Stromal cell of bone marrow (primary cell): ENCODE measurements at places on chromosomes 6 and 20.

- DNase-seq, result no peak
Observed at GRCh38 chr6:79878142-79878748, 69.1 kb downstream of the ELOVL4 start.

DNA sequence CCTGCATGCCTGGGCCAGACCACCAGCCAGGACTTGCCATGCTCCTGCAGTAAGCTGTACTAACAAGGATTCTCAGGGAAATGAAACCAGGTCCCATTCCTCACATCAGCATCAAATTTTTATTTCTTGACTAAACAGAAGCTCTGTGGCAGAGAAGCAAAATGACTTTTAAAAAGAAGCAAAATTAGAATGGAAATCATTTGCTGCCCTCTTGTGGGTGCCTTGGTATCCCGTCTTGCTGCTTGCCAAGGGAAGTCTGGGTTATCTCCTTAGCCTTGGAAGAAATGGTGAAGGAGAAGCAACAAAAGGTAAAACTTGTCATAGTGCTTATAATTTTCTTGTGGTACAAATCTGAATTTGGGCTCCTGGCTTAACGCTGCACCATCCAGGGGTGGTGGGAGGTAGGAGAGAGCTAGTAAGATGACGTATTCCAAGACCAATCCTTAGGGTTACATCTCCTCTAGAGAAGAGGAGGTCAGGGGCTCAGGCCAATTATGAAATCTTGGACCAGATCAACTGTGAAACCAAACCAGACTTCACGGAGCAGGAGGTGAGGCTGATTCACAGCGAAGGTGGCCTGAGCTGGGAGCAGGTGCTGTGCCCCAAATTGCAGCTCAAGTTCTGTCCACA, 107.5 kb downstream of the FAXC start:
- peak; percentile 5 for DNase-seq

DNA sequence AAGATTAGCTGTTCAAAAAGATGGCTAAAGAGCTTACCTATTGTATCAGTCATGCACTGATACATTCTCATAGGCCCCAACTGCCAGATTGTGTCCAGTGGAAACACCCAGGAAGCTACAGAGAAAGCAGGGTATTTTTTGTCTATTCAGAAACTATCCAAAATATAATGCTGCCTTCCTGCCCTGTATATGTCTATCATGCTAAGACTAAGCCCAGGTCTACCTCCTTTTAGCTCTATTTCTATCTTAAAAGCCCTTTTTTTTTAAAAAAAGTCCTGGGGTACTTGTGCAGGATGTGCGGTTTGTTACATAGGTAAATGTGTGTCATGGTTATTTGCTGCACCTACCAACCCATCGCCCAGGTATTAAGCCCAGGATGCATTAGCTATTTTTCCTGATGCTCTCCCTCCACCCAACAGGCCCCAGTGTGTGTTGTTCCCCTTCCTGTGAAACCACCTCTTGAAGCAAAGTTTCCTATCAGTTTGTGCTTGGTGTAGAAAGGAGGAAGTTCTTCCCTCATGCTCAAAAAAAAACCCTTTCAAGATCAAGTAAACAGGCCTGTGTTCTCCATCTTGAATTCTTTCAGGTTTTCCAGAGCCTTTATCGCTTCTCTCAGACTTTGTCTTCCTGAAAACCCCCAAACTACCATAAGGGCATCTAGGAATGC, 514 bp downstream of the DEFB129 start:
- no peak for DNase-seq

- no peak for DNase-seq
Observed at GRCh38 chr20:16968099-16968498, 219.9 kb downstream of the OTOR start.

DNA sequence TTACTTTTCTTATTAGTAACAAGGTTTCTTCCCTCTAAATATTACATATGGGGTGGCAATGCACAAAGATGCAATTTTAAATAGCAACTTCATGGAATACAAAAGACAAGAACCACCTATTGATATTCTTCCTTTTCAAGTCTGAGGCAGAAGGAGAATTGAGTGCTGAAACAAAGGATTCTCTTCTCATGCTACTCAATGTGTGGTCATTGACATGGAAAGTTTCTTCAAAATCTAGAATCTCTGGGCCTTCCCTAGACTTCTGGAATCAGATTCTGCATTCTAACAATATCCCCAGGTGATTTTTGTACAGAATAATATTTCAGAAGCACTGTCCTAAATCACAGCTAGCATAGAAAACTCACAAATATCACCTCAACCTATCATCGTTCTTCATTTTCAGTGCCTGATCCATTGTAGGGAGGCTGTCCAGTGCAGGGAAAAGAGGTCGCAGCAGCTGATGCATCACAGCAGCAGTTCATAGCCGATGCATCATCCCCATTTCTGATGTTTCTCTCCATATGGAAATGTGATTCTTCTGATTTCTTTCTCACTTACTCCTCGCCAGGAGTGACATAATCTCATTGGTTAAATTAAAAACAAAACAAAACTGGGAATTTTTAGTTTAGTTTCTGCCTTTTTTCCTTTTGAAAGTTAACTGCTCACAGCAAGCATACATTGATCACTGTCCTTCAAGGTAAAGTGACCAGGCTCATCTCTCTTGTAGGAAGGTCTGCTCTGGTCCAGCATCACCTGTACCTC, 139.5 kb upstream of the FAM83B start:
- no peak for DNase-seq

GRCh38 chr20:21291026-21291425, 12.1 kb upstream of the XRN2 start:
- peak; percentile 47 for DNase-seq

- no peak for DNase-seq
Observed at GRCh38 chr6:135215563-135215962, 34.5 kb downstream of the MYB start.

DNA sequence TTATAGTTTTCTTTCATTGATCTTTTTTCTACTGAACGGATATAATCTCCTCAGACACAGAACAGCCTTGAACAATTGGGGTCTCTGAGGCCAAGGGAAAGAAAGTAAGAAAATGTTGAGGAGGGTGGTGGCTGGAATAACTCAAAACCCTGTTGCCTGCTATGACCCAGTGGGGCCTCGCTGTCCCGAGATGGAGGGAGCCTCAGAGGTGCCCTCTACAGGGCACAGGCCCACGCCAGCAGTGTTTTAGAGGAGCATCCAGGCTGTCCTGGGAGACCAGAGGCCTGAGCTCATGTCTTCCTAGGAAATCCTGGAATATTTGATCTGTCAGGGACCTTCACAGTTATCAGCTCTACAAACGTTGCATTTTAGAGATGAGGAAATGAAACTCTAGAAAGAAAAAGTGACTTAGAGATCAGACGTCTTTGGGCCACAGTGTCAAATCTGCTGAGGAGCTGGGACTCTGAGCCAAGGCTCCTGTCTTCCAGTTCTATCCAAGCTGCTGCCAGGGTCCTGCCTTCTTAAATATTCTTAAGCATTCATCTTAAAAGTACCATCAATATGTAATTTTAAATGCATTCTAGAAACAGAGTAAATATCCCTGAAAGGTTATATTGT, 26.3 kb downstream of the ALDH5A1 start:
- DNase-seq, result peak; percentile 18

DNA sequence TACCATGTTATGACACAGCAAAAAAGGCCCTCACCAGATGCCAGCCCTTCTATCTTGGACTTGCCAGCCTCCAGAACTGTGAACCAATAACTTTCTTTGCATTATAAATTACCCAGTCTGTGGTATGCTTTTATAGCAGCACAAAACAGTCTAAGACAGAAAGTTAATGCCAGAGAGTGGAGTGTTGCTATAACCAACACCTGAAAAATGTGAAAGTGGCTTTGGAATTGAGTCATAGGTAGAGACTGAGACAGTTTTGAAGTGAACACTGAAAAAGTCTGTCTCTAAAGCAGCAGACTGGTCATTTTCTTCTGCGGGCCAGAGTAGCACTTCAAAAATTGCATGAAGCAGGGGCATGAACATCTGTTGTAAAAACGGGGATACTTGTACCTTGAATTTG, 28.0 kb upstream of the ASIP start:
- no peak for DNase-seq

DNA sequence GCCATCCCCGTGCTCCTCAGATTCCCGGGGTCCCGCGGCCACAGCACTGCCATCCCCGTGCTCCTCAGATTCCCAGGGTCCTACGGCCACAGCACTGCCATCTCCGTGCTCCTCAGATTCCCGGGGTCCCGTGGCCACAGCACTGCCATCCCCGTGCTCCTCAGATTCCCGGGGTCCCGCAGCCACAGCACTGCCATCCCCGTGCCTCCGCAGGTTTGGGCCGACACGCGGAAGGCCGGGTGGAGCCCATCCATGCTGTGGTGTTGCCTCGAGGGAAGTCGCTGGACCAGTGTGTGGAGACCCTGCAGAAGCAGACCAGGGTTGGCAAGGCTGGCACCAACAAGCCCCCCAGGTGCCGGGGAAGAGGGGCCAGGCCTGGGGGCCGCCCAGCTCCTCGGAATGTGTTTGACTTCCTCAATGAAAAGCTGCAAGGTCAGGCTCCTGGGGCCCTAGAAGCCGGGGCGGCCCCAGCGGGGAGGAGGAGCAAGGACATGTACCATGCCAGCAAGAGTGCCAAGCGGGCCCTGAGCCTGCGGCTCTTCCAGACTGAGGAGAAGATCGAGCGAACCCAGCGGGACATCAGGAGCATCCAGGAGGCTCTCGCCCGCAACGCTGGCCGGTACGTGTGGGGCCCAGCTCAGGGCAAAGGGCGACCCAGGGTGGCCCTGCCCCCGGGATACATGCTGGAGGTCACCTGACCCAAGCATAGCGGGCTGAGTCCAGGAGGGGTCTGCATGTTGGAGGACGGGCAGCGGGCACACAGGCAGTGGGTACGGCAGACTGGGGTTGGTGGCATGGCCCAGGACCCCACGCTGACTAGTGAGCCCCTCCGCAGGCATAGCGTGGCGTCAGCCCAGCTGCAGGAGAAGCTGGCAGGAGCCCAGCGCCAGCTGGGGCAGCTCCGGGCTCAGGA, 1.3 kb upstream of the LIME1 start:
- no peak for DNase-seq

- DNase-seq, result no peak
Observed at GRCh38 chr20:56605261-56605996, 23.7 kb upstream of the TFAP2C start.

DNA sequence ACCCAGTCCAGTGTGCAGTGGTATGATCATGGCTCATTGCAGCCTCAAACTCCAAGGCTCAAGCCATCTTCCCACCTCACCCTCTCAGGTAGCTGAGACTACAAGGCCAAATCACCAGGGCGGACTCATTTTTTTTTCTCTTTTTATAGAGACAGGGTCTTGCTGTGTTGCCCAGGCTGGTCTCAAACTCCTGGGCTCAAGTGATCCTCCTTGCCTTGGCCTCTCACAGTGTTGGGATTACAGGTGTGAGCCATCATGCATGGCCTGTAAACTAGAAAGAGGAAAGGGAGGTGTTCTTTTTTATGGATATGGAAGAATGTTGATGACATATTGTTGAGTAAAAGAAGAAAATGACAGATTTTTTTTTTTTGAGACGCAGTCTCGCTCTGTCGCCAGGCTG, 5.1 kb upstream of the BEND3 start:
- no peak for DNase-seq

GRCh38 chr6:1027795-1028569, 283.9 kb upstream of the FOXQ1 start:
- DNase-seq, result no peak

GRCh38 chr20:59485576-59486454, 118.5 kb upstream of the PHACTR3 start:
- DNase-seq, result no peak

DNA sequence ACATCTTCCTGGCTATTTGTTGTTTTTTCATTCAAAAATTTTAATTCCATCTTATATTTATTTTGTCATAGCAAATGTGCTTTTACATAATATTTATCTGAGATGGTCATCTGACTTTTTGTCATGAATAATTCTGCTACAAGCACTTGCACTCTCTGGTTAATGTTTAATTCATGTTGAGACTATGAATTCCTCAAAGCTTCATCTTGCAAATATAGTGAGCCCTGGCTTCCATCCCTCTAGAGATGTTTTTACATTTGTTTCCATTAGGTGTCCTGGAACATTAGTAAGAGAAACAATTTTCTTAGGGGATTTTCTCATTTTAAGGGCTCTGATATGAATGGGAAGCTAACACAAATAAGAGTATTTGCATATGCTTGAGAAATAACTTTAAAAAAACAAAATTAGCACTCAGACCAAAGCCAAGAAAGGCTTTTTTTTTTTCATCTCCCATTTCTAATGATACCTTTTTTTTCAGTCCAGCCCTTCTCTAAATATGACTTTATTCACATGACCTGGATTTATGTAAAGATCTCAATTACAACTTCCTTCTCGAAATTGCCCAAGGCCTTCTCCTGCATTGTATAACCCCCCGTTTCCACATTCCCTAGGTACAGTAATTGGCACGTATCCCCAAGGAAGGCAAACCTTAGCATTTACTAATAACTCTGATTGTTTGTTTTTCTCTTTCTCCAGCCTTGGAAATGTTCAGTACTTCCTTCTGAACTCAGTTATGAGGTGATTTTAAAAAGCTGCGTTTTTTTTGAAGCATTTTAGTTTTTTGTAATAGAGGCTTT, 797.0 kb upstream of the GJE1 start:
- no peak for DNase-seq

DNA sequence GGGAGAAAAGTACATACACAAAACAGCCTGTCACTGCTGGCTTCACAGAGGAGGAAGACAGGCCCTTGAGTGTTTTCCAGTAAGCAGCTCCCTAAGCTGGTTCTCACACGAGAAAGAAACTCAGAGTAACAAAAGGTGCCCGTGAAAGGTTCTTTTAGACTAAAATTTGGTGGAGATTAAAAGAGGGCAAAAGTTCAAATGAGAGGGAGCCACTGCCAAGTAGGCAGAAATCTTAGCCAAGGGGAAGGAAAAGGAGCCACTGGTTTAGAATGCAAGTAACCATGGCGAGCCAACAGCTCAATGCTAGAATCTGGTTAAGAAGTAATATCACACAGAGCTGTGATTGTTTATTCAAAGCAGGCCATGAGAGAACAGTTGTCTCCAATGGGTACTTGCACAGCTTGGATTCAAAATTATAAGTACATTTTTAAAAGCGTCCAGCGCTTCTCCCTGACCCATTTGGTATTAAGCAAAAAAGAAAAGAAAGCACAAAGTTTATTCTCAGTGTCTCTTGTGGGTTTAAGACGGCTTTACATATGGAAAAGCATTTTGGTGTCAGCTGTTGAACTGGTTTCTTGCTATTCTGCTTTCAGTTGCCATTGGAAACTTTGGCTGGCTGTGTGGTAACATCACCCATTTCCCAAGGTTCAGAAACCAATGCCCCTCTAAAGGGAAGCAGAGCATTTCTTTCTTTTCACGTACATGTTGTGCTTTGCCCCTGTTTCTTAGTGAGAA, 648.5 kb downstream of the RNF144B start:
- peak; percentile 4 for DNase-seq

DNA sequence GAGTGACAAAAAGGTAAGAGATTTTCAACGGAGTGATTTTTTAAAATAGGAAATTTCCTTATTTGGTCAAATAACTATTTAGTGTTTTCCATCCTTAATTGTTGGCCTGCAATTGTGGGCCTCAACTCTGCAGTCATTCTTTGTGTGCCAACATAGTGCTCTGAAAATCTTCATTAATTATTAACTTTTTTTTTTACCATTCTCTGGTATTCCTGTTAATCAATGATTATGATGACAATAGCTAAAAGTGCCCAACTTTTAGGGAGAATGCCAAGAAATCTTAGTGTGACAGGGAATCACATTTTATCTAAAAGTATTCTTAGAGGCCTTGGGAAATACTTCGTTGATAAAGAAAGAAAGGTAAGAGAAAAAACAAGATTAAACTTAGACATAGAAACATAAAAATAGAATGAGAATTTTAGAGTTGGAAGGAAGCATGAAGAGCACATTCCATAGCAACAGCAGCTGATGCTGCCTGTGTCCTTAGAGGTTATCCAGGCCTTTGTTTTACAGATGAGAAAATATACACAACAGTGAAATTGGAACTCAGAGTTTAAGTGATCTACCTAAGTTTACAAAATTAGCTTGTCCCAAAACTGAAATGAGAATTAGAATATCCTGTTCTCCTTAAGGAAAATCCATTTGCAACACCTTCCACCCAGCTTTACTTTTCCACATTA, 1.2 kb downstream of the GPRC6A start:
- no peak for DNase-seq
